Astrocyte of the spinal cord (primary cell): ENCODE measurements at places on chromosomes 7 and 10.
A peak's percentile ranks its signal among the peaks of the same experiment; 100 is the strongest.

GRCh38 chr10:132497063-132497680, 40.4 kb upstream of the INPP5A start:
- no peak for DNase-seq

- DNase-seq: no peak
Measured at GRCh38 chr7:141700296-141700847, 1.6 kb downstream of the DENND11 start.

- DNase-seq: peak; percentile 72
Measured at GRCh38 chr10:76558996-76559891, 1078.4 kb downstream of the KCNMA1 start.

DNA sequence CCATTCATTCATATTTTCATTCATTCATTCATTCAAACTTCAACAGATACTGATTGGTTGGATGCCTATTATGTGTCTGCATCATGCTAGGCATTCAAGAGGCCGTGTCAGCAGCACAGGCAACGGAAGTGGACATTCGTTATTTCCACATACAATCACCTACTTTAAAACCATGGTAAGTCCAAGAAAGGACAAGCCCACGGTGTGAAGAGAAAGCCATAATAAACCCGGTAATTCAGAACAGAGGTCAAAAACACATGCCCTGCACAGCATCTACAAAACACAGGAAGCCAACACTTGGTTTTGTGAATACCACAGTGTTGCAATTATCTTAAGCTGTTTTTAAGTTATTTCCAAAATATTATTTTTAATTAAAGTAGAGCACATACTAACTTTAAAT, 126.7 kb downstream of the GLI3 start:
- no peak for DNase-seq

DNA sequence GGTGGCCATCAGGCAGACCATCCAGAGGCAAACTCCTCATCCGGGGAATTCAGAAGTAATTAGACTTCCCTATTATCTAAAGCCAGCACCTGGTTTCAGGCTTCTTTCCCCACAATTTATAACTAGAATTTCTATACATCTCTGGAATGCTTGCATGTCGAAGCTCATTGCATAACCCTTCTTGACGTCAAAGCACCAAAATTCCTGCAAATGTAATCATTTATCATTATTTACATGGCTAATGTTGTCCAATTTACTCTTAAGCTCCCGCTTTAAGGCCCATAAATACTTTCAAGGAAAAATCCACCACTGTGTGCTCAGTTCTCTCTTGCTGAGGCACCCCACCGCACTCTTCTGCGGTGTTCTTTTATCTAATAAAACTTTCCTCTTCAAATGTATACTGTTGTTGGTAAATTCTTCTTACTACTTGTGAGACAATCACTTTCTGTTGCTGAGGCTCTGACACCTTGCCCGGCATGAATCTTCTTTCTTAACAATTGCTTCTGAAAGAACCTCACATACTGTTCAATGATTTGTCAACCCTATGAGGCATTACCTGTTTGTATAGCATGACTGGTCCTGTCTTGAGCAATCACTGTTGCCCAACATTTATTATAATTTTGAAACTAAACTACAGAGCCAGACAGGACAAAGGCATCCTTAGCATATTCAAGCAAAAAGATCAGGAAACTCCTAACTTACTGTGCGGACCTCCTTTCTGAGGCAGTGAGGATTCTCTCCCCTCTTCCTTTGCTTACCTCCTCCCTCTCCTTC, 17.4 kb upstream of the GPR141 start:
- DNase-seq: no peak

DNA sequence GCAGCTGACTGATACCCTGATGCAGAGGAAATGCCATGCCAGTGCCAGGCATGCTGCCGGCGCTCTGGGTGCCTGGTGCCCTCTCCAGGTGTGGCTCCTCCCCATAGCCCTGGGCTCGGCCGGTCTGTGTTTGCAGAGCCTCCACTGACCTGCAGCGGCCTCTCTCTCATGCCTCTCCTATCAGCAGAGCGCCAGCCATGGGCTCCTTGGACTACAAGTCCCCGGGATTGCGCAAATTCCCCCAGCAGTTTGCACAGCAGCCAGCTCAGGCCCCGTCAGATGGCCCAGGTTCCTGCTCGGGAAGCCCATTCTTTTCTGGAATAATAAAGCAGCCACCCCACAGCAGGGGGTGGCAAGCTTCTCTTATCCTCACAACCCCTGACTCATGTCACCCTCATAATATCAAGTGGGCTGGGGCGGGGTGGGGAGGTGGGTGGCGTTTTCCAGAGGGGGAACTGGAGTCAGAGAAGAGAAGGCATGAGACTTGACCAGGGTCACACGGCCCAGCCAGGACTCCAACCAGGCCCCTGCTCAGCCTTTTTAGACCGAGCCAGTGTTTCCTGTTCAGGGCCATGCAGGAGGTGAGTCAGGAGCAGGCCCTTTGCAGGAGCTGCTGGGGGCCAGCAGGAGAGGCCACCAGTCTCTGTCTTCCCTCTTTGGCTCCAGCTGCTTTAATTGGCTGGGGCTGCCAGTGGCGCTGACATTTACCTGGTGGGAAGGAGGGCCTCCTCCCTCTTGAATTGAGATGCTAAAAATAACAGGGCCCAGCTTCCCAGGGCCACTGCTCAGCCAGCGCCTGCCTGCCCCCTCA, 58.6 kb downstream of the ZMIZ1 start:
- peak; percentile 84 for DNase-seq

- DNase-seq: no peak
Measured at GRCh38 chr7:105157278-105157677, 143.3 kb downstream of the KMT2E start.

- DNase-seq: no peak
Measured at GRCh38 chr10:95837783-95838182, 70.0 kb upstream of the CC2D2B start.

DNA sequence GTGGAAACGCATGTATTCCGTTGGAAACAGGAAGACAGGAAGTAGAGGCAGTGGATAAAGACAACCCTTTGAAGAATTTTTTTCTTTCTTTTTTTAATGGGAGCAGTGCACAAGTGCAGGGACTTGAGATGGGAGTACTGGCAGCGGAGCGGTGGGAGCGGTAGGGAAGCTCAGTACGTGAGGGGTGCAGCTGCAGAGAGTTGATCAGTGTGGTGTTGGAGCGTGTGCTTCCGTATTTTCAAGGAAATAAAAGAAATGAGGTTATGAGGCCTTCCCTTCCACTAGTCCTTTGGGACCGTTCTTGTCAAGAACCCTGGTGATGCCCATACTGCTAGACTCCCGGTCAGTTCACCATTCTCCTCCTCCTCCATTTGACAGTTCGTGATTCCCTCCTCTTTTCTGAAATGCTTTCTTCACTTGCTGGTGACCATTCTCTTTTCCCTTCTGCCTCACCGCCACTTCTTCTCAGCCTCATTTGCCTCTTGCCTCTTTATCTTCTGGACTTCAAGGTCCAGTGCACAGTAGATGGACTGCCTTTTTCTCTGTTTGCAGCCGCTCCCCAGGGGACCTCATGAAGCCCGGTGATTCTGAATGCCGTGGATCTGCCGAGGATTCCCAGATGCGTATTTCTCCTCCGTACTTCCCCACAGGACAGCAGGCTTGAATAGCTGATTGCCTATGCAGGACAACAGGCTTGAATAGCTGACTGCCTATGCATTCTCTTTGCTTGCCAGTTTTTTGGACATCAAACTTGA, 39.1 kb upstream of the TMEM236 start:
- DNase-seq: peak; percentile 40

- DNase-seq: no peak
Measured at GRCh38 chr10:1540144-1540543, 197.2 kb downstream of the ADARB2 start.

GRCh38 chr10:23373156-23373555, 28.6 kb upstream of the C10orf67 start:
- DNase-seq: no peak

DNA sequence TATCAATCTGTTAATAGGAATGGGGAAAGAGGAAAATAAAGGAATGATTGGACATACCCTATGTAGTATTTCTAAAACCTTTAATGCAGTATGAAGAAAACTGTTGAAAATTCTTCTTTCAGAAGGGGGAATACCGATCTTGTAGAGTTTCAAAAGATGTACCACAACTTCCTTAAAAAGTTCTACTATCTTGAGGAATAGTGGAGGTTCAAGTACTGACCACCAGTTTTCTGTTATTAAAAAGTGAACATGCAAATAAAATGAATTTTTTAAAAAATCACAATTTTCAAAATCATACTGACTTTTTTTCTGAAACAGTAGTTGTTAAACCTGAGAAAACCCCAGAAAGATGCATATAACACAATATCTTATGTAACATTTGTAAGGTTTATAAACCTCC, 86.5 kb downstream of the HERC4 start:
- DNase-seq: no peak

DNA sequence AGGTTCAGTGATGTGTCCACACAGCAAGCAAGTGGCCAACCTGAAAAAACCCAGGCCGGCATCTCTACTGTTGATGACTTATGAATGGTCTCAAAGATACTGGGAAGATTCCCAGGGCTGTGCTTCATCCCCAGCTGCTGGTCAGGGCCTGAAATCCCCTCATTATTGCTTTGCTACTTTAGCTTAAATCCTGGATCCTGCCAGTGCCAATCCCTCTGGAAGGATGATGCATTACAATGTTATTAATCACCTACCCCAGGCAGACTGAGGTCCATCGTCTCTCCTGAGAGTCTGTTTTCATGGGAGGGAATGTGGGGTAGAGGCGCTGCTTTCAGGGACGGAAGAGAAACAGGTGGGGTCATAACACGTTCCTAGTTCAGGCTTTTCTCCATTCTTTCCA, 371.6 kb downstream of the RPS24 start:
- DNase-seq: no peak

GRCh38 chr10:117699436-117700075, 157.0 kb downstream of the EMX2 start:
- DNase-seq: no peak

GRCh38 chr10:98929709-98930108, 305.9 kb downstream of the HPSE2 start:
- no peak for DNase-seq

- DNase-seq: peak; percentile 29
Measured at GRCh38 chr10:126420567-126421300, 32.5 kb upstream of the ADAM12 start.

GRCh38 chr7:84055904-84056605, 138.5 kb downstream of the SEMA3A start:
- no peak for DNase-seq

DNA sequence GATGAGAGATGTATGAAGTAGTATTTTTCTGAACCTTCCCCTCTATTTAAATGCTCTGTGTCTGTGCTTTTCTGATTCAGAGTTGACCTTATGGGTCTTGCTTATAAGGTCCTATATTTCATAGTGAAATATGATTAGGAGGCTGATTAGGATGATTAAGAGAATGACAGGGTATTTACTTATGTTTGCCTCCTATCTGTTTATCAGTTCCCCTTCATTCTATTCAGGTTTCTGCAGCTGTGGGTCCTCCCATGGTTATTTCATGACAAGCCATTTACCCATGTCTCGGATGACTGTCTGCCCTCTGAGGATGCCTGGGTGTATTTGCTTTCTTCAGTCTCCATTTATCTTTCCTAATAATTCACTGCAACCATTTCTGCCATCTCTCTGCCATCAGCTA, 16.9 kb downstream of the RPA3 start:
- DNase-seq: no peak
